ENCODE measurements at places on chromosomes 7 and 10. TPM values are rescaled to one million over a fixed set of nuclear protein-coding genes. Genes with fewer than 3 reads are reported as not detected.

- no peaks in the 10 kb centered on the region for H3K4me1 ChIP-seq
- no peak overlapping the region for H3K27ac ChIP-seq
- no peaks in the 10 kb centered on the region for H3K27me3 ChIP-seq
- peak; percentile 37 for DNase-seq
- H3K4me3 ChIP-seq = no peak overlapping the region
These were observed 92.5 kb upstream of the PITRM1 start for GRCh38 chr10:3265088-3265487.

GRCh38 chr7:2811476-2812113 is 32.5 kb downstream of the GNA12 start:
- DNase-seq = peak; percentile 76
- no peak overlapping the region for H3K4me3 ChIP-seq
- no peaks in the 10 kb centered on the region for H3K36me3 ChIP-seq
- H3K4me1 ChIP-seq = peaks cover 11% of the 10 kb centered on the region
- H3K27ac ChIP-seq = no peak overlapping the region

DNA sequence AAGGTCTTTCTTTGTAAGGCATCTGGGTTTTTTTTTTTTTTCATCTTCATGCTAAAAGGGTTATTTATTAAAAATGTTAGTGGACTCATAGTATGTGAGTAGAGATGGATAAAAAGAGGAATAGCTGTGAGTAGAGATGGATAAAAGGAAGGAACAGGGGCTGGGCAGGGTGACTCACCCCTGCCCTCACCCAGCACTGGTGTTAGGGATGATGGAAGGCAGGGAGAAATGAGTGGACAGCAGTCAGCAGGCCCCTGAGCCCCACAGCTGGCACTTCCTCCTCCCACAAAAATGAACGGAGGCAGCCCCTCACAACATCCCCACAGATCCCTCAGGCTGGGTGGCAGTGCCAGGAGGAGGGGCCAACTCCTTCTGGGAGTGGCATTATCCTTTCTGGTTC is 39.3 kb downstream of the ANTXRL start:
- no peak overlapping the region for H3K27ac ChIP-seq
- no peaks in the 10 kb centered on the region for H3K36me3 ChIP-seq
- no peaks in the 10 kb centered on the region for H3K27me3 ChIP-seq

EGFR gene
- 236 TPM for total RNA-seq

C7orf57 gene
- not detected for total RNA-seq

Measured in suprapubic skin (tissue), 4 donors.